ENCODE measurements at places on chromosomes 7 and 10.

DNA sequence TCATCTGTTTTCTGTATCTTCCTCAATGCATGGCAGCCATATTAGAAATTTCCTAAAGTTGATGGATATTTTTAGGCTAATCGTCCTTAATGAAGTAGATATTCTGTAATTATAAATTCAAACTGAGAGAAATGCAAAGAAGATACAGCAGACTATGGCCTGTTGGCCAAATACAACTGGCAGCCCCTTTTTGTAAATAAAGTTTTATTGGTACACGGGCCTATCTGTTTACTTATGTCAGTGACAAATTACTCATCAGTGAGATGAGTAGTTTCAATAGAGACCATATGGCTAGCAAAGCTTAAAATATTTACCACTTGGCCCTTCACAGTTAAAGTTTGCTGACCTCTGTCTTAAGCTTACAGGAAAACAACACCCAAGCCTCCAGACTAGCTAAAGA, 112.3 kb downstream of the HTR7 start:
- no peak for DNase-seq

GRCh38 chr7:133025056-133025455, 56.8 kb downstream of the CHCHD3 start:
- DNase-seq = no peak

DNA sequence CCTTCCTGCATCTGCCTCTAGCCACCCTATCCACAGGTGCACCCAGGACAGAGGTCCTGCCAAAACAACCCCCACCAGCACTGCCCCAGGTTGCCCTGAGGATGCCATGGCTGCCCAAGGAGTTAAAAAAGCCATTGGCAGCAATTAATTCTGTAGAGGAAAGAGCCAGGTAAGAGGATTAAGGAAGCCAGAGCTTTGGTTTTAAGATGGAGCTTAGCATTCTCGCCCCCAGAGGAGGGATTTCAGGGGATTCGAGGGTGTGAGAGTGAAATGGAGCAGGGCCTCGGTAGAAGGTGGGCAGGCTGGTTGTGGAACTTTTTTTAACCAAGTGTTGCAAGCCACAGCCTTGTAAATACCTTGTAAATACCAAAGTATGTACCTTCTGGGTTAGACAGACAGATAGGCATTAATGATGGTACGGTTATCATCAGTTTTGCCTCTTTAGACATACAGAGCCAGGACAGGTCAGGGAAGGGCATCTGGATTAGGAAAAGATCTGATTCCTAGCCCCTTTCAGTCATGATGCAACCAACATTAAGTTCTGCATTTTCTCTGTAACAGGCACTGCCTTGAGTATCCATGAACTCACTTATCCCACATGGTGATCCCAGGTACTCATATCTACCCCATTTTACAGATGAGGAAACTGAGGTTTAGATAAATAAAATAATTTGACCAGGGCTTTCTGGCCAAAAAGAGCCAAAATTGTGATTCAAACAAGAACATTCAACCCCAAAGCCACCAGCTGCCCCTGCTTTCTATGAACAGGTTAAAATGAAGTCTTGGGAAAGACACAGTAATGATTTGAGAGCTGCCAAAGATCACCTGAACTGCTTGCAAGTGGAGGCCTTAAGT, 120.7 kb upstream of the PPIF start:
- DNase-seq = no peak

DNA sequence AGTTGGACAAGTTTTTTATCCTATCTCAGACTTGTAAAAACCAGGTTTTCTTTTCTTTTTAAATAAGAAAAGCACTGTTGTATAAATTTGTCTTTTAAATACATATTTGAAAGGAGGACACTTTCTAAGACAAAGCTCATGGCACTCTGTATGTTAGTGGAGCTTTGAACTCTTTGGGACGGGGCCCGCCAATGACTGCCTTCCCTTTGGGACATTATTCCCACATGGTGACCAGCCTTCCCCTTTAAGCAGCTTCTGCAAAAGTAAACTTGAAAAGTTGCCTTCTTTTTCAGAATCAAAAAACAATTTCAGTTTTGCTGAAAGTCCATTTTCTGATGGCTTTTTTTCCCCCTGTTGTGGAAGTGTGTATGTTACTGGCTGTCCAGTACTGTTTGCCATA, 1.8 kb downstream of the CUX1 start:
- no peak for DNase-seq

- no peak for DNase-seq
Measured at GRCh38 chr7:108382932-108383331, 73.3 kb downstream of the NRCAM start.

DNA sequence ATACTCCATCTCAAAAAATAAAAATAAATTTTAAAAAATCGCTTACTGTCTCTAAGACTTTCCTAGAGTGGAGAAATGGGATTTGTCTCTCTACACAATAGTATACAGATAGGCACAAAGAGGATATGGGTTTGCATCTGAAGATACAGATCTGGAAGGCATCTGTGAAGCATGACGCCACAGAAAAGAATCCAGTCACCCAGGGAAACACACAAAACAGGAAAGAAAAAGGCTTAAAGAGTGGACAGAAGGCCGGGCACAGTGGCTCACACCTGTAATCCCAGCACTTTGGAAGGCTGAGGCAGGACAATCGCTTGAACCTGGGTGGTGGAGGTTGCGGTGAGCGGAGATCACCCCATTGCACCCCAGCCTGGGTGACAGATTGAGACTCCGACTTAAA, 61.3 kb downstream of the SKIDA1 start:
- no peak for DNase-seq

DNA sequence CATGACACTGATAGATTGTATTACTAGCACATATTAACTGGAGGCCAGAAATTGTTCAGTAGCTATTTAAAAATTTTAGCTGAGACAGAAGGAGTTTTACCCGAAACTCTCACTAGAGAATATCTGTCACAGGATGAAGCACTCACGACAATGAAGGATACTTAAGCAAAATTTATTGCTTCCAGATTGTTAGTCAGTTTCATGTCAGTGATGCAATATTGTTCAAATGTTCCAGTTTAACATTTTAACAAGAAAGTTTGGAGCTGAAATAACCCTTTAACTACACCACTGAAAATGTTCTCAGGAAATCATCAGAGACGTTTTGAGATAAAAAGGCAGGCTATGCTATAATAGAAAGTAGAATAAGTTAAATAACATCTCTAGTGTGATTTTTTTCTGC, 15.0 kb upstream of the CADPS2 start:
- no peak for DNase-seq

- DNase-seq = no peak
Measured at GRCh38 chr10:61451357-61451756, 1.8 kb downstream of the TMEM26 start.

GRCh38 chr7:52712938-52713337, 322.5 kb upstream of the POM121L12 start:
- no peak for DNase-seq

GRCh38 chr10:6926971-6927370, 346.9 kb upstream of the PRKCQ start:
- DNase-seq = no peak

GRCh38 chr10:29618341-29619171, 16.2 kb downstream of the SVIL start:
- DNase-seq = peak; percentile 60

GRCh38 chr10:101769541-101770180, 6.3 kb downstream of the FGF8 start:
- DNase-seq = no peak

GRCh38 chr7:49001610-49002033, 77.3 kb downstream of the CDC14C start:
- peak; percentile 18 for DNase-seq

DNA sequence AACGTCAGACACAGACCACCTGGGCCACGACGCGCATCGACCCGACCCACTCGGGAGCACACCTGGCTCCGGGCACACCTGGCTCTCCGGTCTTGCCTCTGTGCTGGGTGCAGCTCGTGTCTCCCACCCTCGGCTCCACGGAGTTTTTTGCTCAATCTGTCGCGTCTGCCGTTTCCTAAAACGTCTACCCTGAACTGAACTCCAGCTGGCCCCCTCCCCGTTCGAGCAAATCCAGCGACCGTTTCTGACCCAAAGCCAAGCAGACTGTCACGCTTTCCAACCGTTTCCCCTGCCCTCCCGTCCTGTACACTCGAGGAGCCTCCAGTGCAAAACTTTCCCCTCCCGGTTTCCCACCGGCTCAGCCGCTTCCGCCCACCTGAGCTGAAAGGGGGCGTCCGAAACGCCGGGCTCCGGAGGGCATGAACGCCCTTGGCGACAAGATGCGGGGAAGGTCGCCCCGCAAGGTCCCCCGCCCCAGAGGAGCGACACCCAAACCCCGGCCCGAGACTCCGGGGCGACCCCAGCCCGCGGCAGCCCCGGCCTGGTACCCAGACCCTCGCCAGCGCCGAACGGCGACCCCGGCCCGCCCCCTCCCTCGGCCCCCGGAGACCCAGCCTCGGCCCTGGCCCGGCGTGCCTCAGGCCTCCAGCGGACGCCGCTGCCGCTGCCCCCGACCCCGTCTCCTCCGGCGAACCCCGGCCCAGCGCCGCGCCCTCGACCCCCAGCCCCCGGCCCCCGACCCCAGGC, 557 bp downstream of the CYTH3 start:
- peak; percentile 33 for DNase-seq

GRCh38 chr7:155002411-155003091, 373 bp downstream of the PAXIP1 start:
- peak; percentile 38 for DNase-seq

- DNase-seq = no peak
Measured at GRCh38 chr10:27448921-27449320, 55.2 kb upstream of the RAB18 start.

- no peak for DNase-seq
Measured at GRCh38 chr7:27129729-27130539, 623 bp downstream of the HOXA4 start.

- DNase-seq = no peak
Measured at GRCh38 chr10:73060738-73061635, 35.7 kb downstream of the P4HA1 start.

- peak; percentile 7 for DNase-seq
Measured at GRCh38 chr7:51023547-51023946, 240.9 kb upstream of the GRB10 start.

DNA sequence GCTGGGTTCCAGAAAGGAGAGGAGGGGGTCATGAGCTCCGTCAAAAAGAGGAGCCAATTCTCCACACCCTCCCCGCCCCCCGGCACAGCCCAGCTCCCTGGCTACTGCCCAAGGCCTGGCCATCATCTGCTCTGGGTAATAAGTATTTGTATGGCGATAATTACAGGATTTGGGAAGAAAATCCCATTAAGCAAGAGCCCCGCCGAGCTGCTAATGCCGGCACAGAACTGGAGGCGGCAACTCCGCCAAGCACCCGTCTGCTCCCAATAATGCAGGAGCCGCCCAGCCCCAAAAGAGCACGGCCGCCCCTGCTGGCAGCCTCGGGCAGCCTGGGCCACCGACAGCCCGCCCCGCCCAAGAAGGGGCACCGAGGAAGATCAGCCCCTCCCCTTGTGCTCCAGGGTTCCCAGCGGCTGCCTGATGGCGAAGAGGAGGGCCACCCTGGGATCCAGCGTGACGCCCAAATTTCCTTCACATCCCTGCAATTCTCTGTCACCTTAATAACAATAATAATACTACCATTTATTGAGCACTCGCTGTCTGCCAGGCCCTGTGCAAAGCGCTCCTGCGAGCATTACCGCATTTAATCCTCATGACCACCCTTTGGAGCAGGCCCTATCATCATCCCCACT, 5.9 kb downstream of the SLIT1 start:
- DNase-seq = no peak

- no peak for DNase-seq
Measured at GRCh38 chr10:74750848-74751274, 75.5 kb upstream of the KAT6B start.

- no peak for DNase-seq
Measured at GRCh38 chr10:113665806-113666354, 2.0 kb upstream of the NRAP start.

DNA sequence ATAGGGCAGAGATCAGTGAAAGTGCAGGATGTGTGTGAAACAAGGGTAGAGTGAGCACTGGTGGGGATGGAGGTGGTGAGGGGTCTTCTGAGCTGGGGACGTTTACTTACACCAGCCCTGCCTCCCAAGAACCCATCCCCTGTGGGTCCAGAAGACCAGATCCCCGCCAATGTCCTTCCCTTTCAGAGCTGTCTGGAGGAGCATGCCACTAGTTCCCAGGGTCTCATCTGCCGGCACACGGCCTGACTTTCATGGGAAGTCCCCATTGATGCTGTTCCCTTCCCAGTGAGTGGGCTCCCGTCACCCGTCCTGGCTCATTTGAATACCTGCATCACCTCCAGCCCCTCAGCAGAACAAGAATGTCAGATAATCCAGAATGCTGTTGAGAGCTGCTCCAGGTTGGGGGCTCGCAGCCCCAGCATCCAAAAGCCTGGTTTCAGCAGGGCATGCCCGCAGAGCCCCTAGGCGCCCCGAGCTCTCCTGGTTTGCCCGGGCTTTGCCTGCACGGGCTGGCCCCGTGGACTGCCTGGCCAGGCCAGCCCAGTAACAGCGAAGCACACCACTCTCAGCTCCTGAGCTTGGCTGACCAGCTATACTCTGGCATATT, 246.7 kb downstream of the MGMT start:
- no peak for DNase-seq

GRCh38 chr10:126233182-126234148, 154.8 kb downstream of the ADAM12 start:
- no peak for DNase-seq

- DNase-seq = no peak
Measured at GRCh38 chr7:92735707-92736106, 100.7 kb downstream of the CDK6 start.

DNA sequence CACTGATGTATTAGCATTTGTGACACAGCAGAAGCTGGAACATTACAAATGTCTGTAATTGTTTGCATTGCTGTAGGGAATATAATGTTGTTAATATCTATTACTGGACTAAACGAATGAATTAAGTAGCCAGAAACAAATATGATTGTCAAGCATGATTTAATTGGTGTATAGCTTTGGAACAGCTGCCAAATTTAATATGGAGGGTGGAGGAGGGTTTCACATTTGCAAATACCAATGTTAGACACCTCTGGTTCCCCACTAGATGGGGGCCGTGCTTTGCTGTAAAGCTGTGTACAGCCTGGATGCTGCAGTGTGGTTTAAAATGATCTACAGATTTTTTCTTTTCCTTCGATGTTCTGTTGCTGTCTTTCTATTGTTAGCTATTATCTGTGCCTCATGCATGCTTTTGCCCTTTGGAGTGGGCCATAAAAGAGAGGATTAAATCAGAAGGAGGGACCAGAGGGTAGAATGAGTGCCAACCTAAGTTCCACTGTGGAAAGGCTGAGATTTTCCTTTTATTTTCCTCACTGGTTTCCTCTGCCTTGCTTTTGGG, 23.1 kb downstream of the DNAJB9 start:
- no peak for DNase-seq

- DNase-seq = no peak
Measured at GRCh38 chr7:144404946-144405345, 1.5 kb upstream of the NOBOX start.
